ENCODE measurements at places on chromosomes 2 and 18.

- DNase-seq: no peak
Measured at GRCh38 chr2:133477616-133477990, 90.7 kb downstream of the NCKAP5 start.

DNA sequence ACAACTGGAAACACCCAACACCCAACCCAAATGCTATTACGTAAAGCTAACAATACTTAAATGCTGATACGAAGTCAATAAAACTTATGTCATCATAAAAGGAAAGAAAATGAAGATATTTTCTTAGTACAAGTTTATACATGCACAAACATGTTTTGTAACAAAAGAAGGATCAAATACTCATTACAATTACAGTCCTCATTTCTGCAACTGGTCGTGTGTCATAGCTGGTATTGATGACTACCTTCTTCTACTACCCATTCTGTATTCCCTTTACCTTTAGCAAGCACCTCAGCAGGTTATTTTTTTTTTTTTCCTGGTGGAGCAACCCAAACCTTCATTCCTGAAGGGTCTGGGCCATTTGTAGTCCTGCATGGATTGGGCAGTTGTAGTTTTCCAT, 1298.5 kb downstream of the SUCLG1 start:
- no peak for DNase-seq

DNA sequence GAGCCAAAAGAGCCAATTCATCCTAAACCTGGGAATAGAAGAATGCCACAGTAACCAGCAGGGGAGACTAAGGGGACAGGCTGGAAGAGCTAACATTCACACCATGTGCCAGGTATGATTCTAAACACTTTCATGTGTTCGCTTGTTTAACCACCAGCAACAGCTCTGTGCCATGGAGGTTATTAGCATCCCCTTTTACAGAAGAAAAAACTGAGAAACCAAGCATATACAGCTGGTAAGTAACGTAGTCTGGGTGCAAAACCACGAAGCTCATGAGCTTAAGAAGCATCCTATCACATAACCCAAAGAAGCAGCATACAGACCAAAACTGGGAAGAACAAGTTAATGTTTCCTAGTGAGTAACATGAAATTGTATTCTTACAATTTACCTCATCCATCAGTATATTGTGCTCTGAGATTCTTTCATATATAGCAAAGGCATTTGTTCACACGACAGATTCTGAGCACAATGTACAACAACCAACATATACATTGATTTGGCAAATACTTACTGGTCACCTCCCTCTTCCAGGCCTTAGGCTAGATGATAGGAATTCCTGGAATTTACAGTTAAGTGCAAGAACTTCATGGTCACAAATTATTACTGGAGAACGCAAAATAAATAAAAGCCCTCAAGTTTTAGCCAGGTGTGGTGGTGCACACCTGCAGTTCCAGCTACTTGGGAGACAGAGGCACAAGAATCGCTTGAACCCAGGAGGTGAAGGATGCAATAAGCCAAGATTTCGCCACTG, 36.5 kb upstream of the HNRNPA3 start:
- no peak for DNase-seq

GRCh38 chr2:128979182-128979581, 660.5 kb upstream of the HS6ST1 start:
- DNase-seq: no peak

DNA sequence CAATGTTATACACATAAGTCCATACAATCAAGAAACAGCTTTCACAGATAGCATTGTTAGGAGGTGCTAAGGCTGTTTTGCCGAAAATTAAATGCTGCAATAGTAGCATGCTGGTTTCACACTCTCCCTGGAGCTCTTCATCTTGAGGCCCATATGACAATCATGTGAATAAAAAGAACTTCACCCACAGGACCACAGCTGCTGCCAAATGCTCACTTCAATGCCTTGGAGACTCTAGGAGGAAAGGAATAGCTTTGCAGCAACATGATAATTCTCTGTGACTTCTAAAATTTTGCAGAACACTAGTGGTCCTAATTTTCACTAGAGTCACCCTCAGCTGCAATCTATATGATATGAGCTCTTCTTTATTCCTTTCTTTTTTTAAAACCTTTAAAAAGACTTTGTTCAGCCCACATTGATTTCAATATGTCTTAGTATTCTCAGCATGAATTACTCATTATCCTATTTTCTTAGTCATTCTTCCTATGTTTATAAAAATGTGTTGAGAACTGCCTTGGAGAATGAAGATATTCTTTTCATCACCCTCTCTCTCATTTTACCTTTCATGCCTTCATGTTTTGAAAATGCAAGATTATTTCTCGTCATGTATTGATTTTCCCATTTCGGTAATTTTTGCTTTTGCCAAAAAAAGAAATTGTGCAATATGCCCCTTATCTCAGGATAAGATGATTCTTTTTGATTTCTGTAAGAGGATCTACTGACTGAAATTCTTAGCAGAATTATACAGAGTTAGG, 108.2 kb downstream of the PDE1A start:
- DNase-seq: no peak

DNA sequence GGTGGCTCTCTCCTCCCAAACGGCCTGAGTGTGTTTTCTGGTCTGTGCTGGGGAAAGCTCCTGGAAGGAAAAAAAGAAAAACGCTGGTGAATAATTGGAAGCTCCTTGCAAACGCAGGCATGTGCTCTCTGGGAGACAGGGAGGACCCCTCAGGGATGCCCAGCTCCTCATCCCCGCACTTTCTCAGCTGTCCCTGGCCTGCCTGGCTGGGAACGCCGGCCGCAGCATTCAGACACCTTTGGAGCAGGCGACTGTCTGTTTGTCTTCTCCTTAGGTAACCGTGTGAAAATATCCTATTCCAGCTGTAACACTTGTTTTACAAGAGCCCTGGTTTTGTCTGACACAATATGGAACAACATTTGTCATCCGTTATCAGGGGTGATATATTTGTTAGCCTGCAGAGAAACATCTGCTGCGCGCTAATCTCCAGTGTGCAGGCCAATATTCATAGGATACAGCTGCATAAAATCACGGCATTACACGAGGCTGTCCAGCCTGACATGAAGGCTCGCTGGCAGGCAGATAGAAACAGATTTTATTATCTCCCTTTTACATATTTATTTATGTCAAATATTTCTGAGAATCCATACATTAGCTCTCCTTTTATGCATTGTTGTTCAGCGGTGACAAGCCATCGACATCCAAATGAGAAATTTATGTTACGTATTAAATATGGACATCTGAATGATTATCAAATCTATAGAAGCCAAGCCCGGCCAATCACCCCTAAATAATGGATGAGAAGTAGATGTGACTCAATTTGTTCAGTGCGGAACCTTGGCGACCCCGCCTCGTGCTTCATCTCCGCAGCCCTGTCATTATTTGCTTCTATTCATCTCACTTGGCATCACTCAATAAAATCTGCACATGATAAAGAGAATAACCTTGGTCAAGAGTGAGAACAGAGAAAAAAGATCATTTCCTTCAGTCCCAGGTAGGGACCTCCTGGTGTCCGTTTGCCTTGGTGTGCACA, 675.1 kb upstream of the SALL3 start:
- DNase-seq: no peak

DNA sequence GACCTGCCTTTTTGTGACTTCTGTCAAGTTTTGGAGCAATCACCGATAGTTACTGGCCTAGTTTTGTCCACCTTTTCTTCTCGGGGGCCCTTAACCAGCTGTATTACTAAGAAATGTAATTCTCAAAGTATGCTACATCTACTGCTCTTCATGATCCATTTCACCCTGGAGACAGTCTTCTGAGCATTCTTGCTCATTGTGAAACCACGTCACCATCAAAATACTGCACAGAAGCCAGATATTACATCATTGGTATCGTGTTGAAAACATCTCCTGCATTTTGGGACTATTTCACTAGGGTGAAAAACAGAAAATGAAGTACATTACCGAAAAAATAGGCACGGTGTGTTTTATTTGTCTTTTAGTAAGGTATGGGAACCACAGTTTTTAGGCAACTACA, 11.7 kb downstream of the LYPD6B start:
- no peak for DNase-seq

DNA sequence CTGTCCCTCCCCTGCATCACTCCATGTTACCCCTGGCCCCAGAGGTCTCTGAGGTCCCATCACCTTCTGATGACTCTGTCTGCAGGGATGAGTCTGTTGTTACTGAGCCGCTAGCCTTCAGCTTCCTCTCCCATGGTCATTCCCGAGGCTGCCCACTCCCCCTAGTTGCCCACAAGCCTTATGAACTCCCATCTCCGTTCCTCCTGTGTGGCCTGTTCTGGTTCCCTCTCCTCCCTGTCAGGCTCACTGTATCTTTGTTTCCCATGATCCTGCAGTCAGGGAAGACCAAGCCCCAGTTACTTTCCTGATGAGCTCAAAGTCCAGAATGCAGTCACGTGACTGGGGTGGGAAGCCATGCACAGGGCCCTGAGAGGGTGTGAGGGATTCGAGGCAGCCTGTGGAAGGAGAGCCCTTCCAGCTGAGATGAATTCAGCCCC, 39.5 kb downstream of the INPP4A start:
- no peak for DNase-seq

DNA sequence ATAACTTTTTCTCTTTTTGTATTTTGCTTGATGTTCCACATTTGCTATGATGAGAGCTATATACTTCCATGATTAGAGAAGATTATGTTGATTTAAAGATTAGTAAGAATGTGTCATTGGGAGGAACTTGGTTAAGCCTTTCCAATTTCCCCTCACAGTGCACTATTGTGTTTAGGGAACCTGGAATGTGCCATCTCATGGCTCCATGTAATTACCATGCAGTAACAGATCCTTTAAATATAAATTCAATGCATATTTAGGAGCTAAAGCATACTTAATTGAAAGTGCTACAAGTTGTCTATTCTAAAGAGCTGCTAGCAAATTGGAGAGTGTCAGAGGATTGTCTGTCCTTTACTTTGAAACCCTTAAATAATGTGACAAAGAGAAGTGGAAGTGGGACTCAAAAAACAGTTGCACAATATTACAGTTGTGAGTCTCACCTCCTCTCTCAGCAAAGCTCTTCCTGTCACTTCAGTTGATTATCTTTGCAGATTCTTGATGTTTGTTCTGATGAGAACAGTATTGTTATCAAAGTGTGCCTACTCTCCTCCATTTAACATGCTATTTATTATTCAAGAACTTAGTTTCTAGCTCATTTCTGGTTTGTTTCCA, 1162.7 kb upstream of the ZEB2 start:
- no peak for DNase-seq

DNA sequence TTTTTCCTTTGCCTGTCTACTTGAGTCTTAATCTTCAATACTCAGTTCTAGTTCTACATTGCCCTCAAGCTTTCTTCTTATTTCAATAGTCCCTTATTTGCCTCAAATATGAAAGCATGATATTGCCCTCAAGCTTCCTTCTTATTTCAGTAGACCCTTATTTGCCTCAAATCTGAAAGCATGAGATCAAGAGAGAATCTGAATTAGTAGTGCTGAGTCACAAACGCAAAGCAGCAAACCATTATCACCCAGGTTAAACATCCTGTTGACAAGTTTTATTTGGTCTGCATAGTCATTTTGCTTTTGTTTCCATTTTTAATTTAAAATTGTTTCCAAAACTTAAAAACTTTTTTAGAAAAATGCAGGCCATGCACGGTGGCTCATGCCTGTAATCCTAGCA, 583.3 kb upstream of the FSHR start:
- no peak for DNase-seq

DNA sequence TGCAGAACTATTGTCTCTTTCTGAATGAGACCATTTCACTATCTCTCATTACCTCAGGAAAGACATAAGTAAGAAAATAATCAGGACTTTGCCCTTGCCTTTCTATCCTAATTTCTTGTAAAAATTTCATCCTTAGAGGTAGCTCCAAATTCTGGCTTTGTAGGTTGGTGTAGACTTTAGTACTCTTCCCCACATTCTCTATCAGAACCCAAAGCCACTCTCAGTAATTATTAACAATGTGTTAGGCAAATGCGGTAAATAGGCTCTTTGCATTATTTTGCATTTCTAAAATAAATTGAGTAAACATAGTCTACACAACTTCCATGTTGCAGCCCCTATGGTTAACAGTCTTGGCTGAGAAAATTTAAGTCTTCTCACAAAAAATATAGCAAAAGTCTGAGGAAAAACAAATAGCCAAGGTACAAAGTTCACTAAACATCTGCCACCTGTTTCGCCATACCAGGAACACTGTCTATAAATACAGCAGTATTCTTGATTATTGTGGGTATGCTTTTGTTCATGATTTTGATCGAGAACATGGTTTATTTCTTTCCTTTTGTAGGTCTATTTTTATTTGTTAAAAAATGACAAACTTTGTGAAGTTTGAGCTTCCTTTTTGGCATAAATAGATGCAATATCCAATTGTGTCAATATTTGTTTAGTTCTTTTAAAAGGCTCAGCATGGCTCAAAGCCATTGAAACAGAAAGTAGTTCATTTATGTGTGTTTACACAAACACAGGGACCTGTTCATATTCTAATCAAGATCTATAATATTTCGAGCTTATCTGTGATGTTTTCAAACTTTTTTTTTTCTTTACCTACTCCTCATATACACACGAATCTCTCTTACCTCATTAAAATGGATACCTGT, 1061.5 kb downstream of the CNTNAP5 start:
- DNase-seq: no peak

GRCh38 chr2:102986826-102987490, 225.1 kb downstream of the TMEM182 start:
- DNase-seq: no peak

- no peak for DNase-seq
Measured at GRCh38 chr18:70627182-70627802, 338.4 kb downstream of the SOCS6 start.

DNA sequence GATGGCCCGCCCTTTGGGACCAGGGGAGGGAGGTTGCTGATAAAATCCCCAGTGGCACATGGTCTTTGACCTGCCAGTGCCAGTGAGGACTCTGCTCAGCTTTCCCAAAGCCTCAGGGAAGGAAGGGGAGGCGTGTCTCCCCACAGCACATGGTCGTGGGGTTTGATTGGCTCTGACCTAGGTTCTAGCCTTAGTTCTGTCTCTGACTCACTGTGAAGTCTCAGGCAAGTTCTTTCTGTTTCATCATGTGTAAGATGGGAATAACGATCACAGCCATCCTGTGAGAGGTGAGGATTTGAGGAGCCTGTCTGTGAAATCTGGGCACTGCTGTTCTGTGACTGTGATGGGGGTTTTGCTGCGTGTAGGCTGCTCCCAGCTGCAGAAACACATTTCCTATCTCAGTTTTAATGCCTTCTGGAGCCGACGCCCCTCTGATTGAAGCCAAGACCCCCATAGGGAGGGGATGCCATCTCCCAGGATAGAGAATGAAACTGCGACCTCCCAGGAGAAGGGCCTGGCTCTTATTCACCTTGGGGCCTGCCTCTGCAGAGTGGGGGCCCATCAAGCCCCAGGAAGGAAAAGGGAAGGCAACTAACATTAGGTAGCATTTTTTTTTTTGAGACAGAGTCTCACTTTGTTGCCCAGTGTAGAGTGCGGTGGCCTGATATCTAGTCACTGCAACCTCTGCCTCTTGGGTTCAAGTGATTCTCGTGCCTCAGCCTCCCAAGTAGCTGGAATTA, 84.0 kb downstream of the DDX1 start:
- DNase-seq: no peak

DNA sequence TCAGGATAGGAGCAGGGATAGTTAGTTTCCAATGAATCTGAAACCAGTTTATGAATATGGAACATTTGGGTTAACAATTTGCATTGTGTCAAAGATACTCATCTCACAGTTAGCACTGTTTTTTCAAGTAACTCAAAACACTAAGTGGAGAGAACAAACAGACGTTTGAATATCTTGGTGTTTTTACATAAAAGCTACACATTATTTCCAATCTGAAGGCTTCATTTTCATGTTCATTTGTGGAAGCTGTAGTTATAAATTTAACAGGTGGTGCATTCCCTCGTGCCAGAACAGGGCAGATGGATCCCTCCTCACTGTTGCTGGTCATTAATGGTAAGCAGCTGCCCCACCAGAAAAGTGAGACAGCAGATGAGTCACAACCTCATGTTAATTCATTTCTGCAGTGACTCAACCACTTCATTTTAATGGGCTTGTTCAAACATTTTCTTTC, 286.9 kb downstream of the TMX3 start:
- no peak for DNase-seq
